Pancreas (tissue), 10 donors: ENCODE measurements at places on chromosomes 5 and 9. TPM values are rescaled to one million over a fixed set of nuclear protein-coding genes. Genes with fewer than 3 reads are reported as not detected.

Gene MLLT3
- polyA plus RNA-seq, result 1.8 TPM

Gene CTXN3
- polyA plus RNA-seq, result not detected

Gene ADRB2
- polyA plus RNA-seq, result 0.70 TPM

Gene RNF183
- 0.46 TPM for polyA plus RNA-seq

Gene PNPLA7
- polyA plus RNA-seq, result 62.8 TPM

- DNase-seq, result no peak
These were observed 134.3 kb downstream of the CDH18 start for GRCh38 chr5:19853616-19854240.

DNA sequence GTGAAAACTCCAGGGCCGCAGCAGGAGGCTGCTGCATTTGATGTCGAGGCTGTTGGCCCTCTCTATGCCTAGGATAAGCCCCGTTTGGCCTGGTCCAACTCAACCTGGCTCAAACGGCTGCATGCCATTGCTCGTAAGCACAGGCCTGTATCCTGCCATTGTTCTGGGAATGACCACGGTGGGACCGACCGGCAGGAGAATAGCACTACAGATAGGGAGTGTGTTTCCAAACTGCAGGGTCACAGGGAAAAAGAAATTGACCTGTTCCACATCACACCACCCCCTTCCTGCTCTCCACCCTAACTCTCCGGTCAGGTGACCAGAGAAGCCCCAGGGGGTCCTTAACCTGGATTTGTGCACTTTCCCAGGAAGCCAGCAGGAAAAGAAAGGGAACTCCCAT is 278.7 kb upstream of the KLF4 start:
- no peak for DNase-seq

- DNase-seq, result no peak
These were observed 308.9 kb downstream of the SLIT3 start for GRCh38 chr5:168992016-168992415.

DNA sequence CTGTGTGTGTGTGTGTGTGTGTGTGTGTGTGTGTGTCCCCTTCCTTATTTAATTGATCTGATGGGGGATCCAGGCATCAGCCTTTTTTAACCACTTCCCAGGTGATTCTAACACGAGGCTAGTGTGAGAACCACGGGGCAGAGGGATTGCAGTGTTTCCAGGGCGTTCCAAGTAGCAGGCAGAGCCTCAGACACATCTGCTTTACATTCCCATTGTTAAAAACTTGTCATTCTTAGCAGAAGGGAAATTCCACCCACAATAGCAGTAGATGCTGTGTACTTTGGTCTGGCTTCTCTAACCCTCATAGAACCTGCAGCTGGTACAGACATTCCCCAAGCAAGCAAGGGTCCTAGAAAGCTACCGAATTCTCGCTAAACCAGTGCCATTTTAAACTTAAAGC is 81.9 kb upstream of the SLC30A5 start:
- no peak for DNase-seq

DNA sequence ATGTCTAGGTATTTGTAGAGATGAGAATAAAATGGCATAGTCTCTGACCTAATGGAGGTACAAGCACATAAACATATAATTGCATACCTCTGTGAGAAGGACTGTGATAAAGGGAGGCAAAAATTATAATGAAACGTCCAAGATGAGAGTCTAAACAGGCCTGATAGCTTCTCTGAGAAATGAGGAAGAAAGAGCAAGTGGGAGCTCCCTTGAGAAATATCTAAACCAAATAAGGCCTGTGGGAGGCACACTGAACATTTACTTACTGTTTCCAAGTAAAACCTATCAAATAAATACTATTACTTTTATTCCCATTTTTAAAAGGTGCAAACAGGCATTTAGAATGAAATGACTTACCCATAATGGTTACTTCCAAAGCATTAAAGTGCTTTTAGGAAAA is 125.6 kb upstream of the PAPPA start:
- DNase-seq, result no peak

DNA sequence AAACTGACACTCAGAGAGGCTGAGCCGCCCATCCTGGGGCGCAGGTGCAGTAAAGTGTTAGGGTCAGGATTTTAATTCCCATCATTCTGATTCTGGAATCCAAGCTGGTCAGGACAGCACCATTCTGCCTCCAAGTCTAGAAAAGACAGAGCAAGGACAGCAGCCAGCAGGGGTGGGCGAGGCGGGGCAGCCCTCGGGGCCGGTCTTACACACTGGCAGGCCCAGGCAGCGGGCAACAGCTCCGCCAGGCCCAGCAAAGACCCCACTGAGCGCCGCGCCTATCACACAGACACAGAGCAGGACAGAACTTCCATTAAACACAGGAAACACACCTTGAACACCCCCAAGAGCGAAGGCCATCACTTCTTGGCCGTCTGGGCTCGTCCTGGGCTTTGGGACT is 66.5 kb upstream of the RXRA start:
- DNase-seq, result no peak

DNA sequence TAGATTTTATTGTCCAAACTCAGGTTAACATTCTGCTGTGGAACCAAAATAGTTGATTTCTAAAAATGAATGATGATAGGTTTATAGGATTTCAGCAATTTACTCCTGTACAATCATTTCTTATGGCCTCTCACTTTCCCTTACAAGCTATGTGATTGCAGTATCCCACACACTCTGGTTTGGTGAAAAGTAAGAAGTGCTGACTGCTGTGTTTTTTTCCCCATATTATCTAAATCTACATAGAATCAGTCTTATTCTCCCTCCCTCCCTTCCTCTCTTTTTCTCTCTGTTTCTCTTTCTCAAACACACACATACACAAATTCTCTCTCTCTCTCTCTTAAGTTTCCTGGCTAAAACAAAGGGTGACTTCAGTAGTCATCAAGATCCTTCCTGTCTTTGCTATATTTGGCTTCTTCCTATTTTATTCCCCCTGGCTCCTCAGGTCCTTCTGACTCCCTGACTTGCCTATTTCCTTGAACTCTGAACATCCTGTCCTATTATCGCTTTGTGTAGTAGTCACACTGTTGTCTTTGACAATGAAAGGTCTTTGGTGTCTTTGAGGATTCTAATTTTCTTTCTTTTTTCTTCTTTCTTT is 55.9 kb upstream of the HAPLN1 start:
- DNase-seq, result no peak

DNA sequence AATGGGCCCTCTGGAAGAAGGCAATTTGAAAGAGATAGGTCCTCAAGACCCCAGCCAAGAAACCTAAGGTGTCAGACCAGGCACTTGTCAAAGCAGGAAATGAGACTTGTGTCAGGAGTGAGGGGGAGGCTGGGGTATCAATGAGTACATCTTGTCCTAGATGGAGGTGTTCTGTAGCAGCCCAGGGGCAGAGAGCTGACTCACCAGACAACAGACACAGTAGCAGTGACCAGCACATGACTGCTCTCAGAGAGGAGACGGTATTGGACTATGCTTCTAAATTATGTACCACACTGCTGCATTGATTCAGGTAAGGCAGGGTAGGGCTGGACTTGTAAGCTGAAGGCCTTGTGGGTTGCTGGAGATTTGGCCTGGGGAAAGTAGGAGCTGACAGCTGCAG is 551.2 kb upstream of the KLF4 start:
- DNase-seq, result no peak
